ENCODE measurements at places on chromosomes 4 and X.

GRCh38 chrX:132217203-132218073 is 1.8 kb downstream of the RAP2C start:
- DNase-seq: peak; percentile 89

GRCh38 chr4:8108991-8109390 is 49.6 kb downstream of the ABLIM2 start:
- DNase-seq: no peak

DNA sequence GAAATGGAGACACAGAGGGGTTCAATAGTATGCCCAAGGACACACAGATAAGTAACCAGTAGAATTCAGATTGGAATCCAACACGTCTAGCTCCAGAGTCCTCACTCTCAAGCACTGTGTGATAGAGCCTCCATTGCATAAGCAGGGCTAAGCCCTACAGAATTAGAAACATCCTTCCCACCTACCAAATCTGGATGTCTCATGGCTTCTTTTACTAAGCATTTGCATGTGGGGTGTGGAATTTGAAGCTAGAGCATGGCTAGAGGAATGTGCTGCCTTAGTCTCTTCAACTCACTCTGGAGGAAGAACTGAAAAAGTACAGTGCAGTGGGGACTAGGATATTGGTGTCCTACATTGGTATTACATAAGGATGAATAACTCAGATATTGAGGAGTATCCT is 119.4 kb downstream of the MFAP3L start:
- DNase-seq: no peak

GRCh38 chrX:107718156-107718621 is 57.4 kb downstream of the TSC22D3 start:
- peak; percentile 84 for DNase-seq

DNA sequence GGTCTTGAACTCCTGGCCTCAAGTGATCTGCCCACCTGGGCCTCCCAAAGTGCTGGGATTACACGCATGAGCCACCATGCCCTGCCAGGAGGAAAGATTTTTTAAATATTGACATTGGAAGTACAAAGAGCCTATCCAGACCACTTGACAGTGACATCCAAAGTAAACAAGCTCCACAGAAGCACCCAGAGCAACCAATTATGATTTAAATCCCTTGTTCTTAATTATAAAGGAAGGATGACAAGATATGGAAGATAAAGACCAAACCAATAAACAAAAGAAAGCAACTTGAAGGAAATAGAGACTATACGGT is 27.7 kb upstream of the RPL34 start:
- no peak for DNase-seq

DNA sequence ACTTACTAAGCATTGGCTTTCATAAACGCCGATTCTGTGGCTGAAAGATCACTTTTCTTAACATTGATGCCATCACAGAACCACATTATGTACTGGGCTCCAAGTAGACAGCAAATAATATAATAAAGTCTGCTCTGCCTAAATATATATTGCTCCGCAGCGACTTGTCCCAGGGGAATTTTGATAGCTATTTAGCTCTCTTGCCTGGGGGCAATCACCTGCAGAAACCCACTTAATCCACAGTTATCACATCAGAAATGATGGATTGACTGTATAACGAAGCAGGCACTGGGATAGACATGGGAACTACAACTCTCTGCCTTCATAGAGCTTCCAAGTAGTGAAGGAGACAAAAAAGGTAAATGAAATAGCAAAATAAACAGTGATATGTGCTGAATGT is 48.0 kb upstream of the MYOZ2 start:
- DNase-seq: no peak

DNA sequence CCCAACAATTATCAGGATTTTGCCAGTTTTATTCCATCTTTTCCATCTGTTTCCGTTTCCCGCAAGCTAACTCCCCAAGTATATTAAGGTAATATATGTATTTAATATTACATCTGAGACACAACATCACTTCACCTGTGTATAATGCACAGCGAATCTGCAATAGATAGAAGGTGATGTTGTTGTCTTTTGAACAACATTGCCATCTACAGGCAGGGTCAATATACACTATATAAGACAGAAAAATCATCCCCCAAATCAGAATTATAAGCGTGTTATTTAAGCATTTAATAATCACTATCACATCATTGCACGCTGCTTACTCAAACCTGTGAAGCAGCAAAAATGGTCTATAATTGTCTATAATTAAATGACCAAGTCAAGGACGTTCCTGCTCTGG is 1115.5 kb downstream of the NLGN4X start:
- peak; percentile 63 for DNase-seq

- no peak for DNase-seq
These were observed 55.4 kb downstream of the RBM46 start for GRCh38 chr4:154836513-154836912.

DNA sequence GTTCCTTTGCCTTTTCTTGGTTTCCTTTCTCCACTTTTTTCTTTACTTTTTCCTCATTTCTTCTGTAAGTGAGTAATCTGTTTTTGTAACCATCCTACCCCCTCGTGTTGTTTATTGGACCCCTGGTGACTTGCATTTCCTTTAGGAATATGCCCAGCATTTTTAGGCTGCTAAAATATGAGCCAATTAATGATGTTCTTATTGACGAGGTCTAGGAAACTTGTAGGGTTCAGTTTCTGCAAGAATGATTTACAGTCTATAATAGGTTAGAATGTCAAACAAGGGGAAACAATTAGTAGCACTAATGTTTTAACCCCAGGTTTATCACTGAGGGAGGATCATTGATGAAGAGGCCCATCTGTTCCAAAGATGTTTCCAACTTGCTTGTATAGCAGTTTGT is 79.0 kb downstream of the CPE start:
- no peak for DNase-seq

GRCh38 chrX:155949098-155949497 is 48.4 kb upstream of the IL9R start:
- no peak for DNase-seq

DNA sequence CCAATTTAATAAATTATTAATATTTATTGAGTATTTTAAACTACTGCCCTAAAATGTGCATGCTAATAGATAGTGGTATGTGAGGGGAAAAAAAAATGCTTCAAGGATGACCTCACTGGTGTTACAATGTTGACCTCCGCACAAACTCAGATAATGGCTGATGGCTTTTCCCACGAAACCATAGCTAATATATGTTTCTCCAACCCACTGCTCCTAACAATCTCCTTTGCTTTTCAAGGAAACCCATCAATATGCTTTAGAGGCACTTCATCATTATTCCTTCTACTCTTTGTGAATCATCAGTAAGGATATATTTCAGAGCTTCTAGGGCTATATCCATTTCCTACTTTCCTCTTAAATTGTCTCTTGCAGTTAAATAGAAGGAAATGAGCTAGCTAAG is 1752.0 kb upstream of the TENM3 start:
- DNase-seq: no peak

- no peak for DNase-seq
These were observed 150.7 kb downstream of the DHX15 start for GRCh38 chr4:24433515-24434214.

DNA sequence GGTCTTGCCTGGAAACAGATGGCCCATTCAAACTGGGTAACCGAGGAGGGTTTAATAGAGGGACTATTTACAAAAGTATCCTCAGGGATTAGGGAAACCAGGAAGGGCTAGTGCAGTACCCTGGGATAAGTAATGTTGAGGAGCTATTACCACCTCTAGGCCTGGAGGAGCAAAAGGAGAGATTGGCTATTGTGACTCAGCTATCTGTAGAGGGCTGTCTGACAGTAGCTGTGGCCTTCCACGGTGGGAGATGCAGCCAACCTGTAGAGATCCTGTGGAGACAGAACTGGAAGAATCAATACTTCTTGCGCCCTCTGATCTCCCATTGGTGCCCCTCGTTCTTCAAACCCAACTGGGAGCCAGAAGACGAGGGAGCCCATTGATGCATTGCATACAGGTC is 34.1 kb upstream of the RPS6KA3 start:
- DNase-seq: no peak

GRCh38 chr4:153710681-153711080 is 26.6 kb downstream of the TLR2 start:
- DNase-seq: no peak

DNA sequence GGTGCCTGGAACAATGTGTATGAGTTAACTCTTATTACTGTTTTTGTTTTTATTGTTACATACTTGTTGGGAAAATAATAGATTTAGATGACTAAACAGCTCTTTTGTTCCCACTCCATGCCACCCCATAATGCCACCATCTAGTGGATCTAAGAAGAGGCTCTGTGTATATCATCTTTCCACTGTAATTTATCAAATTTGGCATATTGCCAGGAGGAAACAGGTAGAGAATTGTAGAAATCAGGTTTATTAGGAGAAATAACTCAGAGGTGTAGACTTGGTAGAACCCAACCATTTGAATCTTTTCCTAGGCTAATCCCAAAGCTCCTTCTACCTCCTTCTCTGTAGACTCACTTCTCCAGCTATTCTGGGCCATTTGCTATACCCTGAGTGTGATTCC is 150.6 kb downstream of the GATB start:
- DNase-seq: no peak

DNA sequence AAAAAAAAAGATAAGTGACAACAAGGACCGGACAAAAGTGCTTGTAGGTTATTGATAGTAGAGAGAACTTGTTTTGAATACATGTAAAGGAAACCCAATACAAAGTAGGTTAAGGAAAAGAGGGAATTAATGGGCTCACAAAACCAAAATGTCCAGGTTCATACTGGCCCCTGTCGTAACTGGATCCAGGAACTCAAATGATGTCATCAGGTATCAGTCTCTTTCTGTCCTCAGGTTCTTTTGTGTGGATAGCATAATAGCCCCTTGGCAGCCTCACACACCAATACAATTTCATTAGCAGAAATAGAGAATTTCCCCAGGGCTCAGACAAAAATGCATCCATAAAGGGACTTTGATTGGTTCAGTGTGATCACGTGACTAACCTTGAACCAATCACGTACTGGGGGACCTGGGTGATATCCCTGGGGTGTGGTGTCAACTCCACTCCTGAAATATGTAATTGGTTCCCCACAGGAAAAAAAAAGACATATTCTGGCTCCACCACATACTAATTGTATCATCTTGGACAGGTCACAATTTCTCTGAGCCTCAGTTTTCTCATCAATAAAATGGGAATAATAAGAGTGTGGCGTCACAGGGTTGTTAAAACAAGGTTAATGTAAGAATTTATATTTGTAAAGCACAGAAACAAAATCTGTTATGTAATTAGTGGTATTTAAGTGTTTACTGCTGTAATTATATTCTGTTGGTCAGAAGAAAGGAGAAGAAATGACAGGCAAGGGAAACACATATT is 174.8 kb downstream of the PDGFRA start:
- no peak for DNase-seq

GRCh38 chr4:14863418-14864364 is 138.6 kb upstream of the CPEB2 start:
- DNase-seq: no peak

DNA sequence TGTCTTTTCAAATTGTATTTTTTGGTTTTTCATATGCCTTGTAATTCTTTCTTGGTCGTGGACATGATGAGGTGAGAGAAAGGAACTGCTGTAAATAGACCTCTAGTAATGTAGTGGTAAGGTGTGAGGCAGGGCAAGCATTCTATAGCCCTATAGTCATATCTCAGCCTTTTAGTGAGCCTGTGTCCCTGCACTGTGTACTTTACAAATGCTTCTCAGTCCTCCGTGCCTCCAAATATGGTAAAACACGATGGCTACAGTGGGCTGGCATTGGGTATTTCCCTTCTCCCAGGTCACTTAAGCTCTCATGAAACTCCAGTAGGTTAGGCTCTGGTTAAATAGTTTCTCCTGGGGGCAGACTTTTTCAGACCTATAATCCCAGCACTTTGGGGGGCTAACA is 57.9 kb upstream of the PLS3 start:
- DNase-seq: no peak

GRCh38 chrX:51852621-51853020 is 40.8 kb upstream of the MAGED1 start:
- DNase-seq: no peak

GRCh38 chr4:169620880-169621248 is 486 bp downstream of the CLCN3 start:
- DNase-seq: peak; percentile 33

- DNase-seq: no peak
These were observed 11.9 kb downstream of the HUWE1 start for GRCh38 chrX:53674581-53674980.

DNA sequence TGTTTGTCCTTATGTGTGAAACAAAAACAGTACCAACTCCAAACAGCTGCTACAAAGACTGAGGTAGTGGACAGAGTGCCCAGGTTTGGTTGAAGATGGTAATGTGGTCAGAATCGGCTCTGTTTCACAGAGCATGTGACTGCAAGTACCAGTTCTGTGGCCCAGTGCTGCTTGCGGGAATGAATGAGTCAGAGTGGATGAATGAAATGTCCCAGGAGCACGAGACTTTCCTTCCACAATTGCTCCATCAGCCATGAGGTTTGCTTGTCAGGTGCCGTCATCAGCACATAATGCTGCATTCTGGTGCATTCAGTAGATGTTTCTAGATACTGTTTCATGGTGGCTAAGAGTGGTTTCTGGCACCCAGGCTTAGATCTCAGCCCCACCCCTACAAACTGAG is 84.2 kb downstream of the GPR143 start:
- no peak for DNase-seq

GRCh38 chr4:3030566-3031356 is 43.6 kb downstream of the HTT-AS start:
- DNase-seq: no peak

DNA sequence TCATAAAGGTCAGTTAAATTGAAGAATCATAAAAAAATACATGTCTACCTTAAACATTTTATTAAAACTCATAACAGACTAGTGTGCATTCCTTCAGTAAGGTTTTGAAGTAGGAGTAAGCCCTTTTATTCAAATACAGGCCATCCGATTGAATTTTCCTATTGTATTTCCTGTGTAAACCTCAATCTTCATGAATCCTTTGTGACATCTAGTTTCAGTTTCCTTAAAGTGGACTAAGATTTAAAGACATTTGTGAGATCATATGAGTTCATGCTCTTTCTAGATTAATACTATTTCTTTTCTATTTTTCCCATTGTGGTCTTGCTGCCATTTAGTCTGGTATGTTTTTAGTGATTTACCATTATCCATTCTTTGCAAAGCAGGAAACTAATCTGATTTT is 644.7 kb upstream of the BOD1L1 start:
- DNase-seq: no peak

GRCh38 chr4:2869659-2870058 is 26.0 kb downstream of the ADD1 start:
- no peak for DNase-seq

GRCh38 chr4:64000241-64000640 is 409.0 kb downstream of the TECRL start:
- no peak for DNase-seq

DNA sequence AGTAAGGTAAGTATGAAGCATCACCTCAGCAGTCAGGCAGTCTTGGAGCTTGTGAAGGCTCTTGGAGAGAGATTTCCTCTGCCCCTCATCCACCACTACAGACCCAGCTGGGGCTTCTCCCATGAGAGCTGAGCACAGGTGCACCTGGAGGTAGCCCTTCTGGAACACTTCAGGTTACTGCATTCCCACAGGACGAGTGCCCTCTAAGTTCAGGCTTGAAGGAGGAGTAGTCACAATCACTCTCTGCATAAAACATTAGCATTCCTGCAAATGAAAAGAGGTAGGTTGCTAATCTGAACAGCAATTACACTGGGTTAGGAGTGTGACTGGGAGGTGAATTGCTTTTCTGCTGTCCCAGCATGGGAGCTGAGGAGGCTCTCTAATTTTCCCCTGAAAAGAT is 308.8 kb downstream of the TEX13C start:
- DNase-seq: no peak

Measured in hematopoietic multipotent progenitor cell treated with erythropoietin and hydrocortisone succinate and interleukin-3 and kit ligand, for 6 days (in vitro differentiated cells).